Kidney epithelial cell (primary cell): ENCODE measurements at places on chromosomes 1 and 21.
A peak's percentile ranks its signal among the peaks of the same experiment; 100 is the strongest.

GRCh38 chr1:19425646-19426239 is 59.6 kb downstream of the CAPZB start:
- no peak for DNase-seq

DNA sequence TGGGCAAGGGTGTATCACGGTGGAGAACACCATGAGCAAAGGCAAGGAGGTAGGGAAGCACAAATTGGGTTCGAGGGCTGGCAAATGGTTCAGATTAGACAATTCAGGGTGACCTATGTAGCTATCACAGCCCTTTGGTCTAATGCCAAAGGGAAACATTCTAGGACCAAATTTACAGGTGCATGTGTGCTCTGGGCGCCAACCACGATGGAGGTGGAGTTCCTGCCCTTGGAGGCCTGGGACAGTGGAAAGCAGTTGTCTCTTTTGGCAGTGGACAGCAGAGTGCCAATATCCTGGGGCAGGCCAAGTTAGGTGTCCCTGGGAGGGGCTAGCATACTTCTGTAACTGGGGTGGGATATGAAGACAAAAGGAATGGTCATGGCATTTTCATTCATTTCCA is 40.1 kb downstream of the IGFN1 start:
- no peak for DNase-seq

DNA sequence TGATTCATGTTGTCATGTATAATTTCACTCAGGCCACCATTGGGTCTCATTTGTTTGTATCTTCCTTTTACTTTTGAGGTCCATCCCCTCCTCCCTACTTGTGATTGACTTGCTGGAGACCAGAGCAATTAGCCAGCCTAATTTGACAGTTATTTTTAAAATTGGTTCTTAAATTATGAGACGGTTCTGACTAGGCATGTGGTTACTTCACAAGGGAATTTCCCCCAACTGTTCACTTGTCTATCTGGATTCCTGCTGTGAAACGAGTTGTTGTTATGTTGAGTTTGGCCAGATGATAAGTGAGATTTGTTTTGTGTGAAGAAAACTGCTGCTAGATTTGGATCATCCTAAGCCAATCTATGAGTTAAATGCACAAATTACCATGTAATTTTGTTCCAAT is 359.1 kb downstream of the BARHL2 start:
- no peak for DNase-seq

GRCh38 chr1:214386333-214386732 is 105.4 kb downstream of the SMYD2 start:
- DNase-seq: no peak

GRCh38 chr1:34656299-34656698 is 98.5 kb upstream of the GJB5 start:
- DNase-seq: no peak

DNA sequence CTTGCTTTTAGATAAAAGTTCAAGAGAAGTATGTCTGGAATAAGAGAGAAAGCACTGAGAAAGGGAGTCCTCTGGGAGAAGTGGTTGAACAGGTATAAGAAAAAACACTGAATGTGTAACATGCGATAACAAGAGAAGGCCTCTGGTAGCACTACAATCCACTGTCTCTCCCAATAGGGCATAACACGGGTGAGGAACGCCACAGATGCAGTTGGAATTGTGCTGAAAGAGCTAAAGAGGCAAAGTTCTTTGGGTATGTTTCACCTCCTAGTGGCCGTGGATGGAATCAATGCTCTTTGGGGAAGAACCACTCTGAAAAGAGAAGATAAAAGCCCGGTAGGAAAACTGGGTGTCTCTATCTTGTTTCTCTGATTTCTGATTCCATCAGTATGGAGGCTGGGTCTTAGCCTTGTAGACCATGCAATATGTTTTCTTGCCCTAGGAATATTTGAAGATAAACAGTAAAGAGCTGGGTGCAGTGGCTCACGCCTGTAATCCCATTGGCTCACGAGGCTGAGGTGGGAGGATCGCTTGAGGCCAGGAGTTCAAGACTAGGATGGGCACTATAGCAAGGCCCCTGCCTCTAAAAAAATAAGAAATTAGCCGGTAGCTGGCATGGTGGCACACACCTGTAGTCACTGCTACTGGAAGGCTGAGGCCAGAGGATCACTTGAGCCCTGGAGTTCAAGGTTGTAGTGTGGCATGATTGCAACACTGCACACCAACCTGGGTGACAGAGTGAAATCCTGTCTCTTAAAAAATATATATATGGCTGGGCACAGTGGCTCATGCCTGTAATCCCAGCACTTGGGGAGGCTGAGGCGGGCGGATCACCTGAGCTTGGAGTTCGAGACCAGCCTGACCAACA is 40.4 kb downstream of the DAP3 start:
- DNase-seq: peak; percentile 14

- no peak for DNase-seq
These were observed 608.7 kb upstream of the PLXNA2 start for GRCh38 chr1:208852911-208853310.

DNA sequence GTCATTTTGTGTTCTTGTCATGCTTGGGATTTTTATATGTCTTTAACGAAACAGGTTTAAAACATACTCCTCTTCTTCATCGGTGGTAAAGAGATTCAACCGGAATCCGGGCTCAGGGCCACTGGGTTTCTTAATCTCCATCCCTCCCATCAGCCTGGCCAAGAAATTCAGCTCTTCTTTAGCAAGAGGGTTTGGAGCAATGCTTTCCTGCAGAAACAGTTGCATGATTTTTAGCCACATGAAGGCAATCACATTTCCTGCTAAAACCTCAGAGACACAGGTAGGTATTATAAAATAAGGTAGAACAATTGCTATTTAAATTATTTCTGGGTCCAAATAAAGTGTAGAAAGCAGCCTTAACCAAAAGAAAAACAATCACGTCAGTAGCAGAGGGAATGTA is 22.7 kb upstream of the LSM10 start:
- no peak for DNase-seq

DNA sequence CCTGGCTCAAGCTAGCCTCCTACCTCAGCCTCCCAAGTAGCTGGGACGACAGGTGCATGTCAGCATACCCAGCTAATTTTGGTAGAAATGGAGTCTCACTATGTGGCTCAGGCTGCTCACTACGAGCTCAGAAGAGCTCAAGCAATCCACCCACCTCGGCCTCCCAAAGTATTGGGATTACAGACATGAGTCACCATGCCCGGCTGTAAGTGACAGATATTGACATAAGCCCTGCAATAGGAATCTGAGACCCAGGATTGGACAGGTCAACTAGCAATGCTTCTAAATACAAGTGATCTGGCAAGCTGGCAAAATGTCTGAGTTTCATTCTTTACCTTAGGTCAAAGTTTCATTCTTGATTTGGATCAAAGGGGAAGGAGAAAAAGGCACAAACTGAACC is 40.5 kb upstream of the H6PD start:
- DNase-seq: no peak

- no peak for DNase-seq
These were observed 50.2 kb downstream of the GADD45A start for GRCh38 chr1:67735206-67735605.

DNA sequence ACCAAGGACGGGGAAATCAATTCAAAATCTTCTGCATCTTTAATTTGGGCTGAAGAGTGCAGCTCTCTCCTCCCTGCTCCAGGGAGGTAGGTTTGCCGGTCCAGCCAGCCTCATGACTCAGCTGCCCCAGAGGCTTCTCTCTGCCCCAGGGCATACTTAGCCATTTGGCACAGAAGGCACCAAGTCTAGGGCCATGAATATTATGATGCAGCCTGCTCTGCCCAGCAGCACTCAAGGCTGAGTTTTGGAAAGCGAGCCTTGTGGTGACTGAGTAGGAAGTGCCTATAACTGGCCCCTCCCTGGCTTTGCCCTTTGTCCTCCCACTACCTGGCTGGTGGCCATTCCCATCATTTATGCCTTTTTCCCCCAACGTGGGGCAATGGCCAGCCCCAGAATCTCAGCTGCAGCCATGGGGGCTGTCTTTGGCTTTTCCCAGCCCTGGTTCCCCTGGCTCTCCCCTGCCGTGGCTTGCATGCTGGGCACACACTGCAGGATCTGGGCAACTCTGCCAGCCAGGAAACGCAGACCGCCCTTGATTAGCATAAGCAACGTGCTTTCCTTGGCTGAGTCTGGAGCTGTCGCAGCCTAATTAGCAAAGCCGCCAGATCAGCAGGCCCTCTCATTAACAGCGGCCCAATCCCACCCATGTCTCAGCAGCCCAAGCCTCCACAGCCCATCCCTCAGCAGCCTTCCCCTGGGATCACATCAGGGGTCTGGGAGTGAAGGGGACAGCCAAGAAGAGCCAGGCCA is 258.6 kb upstream of the TMEM51 start:
- DNase-seq: no peak

GRCh38 chr1:206904423-206905142 is 7.3 kb downstream of the IL24 start:
- no peak for DNase-seq

GRCh38 chr1:5620997-5621396 is 371.2 kb downstream of the NPHP4 start:
- no peak for DNase-seq

DNA sequence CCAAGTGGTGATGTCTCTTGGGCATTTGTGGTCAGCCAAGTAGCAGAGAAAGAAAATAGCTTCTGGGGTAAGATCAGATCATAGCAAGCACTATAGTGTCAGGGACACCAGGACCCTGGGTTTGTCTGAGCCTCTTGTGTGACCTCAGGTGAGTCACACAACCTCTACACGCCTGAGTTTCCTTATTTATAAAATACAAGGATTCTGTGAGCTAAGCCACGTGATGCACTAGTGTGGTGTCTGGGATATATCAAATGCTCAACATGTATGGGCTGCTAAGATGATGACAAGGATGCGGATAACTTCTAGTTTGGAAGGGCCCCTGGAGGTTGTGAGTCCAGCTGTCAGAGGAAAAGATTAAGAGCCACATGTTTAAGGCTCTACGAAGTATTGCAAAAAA is 24.5 kb upstream of the ZNF436 start:
- DNase-seq: no peak

DNA sequence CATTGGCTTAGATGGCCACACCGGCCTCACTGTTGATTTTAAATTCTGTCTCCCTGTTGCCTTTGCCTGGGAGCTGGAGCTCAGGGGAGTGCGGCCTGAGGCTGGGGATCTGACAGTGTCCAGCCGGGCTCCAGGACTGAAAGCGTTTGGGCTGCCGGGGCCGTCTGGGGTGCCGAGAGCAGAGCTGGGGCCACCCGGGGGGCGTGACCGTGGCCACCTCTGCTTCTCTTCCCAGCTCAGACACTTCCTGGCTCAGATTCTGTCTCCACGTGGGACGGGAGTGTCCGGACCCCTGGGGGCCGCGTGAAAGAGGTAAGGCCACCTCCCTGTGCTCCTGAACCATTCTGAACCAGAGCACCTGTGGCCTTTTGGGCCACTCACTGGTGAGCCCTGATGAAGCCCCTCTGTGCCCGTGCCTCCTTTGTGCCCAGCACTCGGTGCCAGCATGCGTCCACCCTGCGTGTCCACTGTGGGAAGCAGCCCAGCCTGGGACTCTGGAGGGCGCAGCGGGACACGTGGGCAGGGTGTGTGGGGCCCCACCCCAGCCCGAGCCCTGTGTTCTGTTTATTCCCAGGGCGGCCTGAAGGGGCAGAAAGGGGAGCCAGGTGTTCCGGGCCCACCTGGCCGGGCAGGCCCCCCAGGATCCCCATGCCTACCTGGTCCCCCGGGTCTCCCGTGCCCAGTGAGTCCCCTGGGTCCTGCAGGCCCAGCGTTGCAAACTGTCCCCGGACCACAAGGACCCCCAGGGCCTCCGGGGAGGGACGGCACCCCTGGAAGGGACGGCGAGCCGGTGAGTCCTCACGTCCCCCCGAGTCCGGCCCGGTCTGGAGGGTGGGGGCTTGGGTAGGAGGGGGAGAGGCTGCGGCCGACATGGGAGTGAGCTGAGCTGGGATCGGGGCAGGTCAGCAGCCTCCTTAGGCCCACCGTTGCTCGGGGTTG is 64.8 kb downstream of the SLC19A1 start:
- DNase-seq: no peak

GRCh38 chr1:197868751-197869489 is 33.5 kb upstream of the C1orf53 start:
- peak; percentile 10 for DNase-seq

DNA sequence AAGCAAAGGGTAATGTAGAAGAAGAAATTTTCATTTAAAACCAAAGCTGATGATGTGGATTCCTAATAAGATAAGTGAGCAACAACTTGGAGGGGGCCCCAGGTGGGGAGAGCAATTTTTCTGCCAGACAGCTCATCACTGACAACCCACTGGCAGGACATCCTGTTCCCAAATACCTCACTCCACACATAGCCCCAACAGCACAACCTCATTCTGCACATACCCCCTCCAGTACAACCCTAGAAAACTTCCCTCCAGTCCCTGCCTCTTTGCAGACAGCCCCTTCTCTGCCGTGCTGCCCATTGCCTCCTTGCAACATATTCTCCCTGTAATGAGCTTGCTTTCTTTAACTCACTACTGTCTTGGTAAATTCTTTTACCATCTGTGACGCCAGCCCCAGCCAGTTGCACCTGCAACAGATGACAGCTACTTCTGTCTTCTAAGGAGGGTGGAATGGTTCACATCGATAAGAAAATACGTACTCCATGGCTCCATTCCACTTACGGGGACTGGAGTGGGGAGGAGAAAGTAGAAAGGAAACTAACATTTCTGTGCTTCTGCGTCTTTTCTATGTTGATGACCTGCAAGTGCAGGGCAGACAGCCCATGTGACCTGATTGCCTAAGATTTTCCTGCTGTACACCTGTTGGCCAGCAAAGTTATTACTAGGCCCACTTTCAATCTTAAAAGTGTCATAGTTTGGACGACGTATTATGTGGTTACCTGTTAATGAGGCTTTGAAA is 14.7 kb downstream of the RHEX start:
- DNase-seq: no peak

DNA sequence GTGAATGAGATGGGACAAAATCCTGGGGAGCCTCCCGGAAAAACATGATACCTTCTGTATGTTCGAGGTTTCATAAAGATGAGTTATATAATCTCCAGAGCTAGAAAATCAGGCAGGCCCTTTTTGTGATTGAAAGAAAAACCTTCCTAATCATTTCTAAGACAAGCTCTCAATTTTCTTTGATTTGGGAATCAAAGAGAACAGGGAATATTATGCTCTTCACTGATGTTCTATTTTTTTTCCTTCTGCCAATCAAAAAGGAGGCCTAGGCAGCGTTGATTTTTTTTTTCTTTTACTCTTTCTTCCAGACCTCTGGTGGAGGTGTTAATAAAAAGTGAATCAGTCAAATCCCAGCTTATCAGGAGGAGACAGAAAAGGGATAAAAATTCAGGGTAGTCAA is 34.5 kb downstream of the DIRAS3 start:
- no peak for DNase-seq
